Stimulated activated CD4-positive, alpha-beta T cell treated with anti-CD3 and anti-CD28 coated beads, TNF-alpha, amount 100 ng/mL, for 4 hours (primary cell): ENCODE measurements at places on chromosomes 1 and 21.

GRCh38 chr21:42265231-42265812, 46.4 kb downstream of the ABCG1 start:
- no peak for DNase-seq

GRCh38 chr1:193504920-193505319, 318.5 kb upstream of the B3GALT2 start:
- no peak for DNase-seq

DNA sequence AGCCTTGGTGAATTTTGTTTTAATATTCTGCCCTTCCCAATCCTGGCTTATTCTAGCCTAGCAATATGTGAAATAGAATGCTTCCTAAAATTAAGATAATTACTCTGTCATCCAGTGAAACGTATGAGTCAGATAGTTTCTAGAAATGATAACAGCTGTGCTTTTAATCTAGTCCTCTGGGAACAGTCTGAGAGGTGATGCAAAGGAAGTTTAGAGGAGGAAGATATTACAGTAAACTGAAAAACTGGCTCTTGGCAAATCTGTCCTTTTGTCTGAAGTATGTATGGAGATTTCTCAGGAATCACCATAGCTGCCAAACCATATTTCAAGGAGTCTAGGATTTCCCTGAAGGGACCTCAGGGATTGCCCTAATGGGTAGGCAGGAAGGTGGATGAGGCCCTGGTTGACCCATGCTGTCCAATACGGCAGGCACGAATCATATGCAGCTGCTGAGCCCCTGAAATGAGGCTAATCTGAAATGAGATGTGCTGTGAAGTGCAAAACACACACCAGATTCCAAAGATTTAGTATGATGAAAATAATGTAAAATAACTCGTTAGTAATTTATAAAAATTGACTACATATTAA, 70.8 kb upstream of the LBR start:
- no peak for DNase-seq

GRCh38 chr1:115555446-115555845, 86.3 kb upstream of the VANGL1 start:
- DNase-seq = no peak

DNA sequence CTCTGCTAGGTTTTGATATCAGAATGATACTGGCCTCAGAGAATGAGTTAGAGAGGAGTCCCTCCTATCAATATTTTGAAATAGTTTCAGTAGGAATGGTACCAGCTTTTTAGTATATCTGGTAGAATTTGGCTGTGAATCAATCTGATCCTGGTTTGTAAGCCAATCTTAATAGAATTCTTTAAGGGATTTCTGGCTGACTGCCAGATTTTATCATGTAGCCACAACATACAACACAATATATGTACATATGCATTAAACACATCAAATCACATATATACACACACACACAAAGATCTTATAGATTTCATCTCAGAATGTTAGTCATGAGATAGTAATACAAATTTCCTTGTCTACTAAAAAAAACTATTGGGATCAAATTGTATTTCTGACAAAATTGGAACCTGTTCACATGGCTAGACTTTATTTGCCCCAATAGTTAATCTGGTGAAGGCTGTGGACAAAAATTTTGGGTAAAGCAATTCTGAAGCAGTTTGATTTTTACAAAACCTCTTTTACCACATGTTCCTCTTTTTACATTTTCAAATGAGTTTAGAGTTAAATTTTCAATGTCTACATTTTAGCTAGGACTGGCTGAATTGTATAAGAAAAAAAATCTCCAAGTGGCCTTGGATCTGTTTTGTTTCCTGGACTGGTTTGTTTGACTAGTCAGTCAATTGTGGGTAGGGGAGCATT, 151.7 kb downstream of the FASLG start:
- no peak for DNase-seq

DNA sequence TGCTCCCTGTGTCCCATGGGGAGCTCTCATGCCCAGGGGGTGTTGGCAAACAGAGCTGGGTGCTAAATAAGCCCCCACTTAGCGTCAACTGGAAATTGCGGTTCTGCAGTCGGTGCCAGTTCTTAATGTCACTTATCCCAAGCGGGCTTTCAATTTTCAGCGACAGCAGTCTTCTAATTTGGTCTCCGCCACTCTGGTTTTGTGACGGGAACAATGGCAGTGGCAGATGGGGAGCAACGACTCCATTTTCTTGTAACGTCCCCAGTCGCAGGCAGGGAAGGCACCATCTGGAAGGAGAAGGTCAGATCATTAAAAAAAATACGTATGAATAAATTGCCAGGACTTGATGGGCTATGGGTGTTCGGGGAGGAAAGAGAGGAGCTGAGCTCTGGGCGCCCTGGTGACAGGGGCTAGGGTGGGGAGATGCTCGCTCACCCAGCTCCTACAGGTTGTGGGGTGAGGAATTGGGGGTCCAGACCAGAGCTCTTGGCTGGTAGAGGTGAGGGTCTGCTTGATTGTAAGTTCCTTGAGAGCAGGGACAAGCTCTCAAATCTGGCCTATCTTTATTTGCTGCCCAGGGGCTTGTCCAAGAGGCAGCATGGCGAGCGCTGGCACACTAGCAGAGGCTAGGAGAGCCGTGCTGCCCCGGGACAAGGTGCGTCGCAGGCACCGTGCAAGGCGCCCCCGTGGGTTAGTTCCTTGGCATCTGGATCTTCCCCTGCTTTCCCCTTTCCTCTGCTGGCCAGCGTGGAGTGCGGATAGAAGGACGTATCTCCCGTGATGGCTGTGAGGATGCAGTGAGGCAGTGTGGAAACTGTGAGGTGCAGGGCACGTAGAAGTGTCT, 105.8 kb downstream of the ARHGEF10L start:
- DNase-seq = no peak

GRCh38 chr1:156717351-156717750, 10.9 kb upstream of the METTL25B start:
- no peak for DNase-seq

- no peak for DNase-seq
Observed at GRCh38 chr1:226886122-226886901, 15.9 kb downstream of the PSEN2 start.

DNA sequence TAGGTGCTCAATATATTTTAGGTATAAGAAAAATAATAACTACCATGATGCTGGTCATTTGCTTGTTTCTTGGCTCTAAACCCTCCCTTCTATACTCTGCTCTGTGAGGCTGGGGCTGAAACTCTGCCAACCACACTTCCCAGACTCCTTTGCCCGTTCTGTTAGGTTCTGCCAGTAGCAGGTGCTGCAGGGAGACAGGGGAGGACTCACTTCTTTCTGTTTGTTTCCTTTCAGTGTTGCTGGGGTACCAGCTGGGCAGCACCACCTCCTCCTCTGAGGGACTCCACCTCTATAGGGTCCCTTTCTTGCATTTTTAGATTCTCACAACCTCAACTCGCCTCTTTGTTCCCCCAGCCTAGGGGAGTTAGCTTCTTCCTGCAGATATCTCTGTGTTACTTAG, 17.0 kb upstream of the SH2D2A start:
- DNase-seq = no peak

DNA sequence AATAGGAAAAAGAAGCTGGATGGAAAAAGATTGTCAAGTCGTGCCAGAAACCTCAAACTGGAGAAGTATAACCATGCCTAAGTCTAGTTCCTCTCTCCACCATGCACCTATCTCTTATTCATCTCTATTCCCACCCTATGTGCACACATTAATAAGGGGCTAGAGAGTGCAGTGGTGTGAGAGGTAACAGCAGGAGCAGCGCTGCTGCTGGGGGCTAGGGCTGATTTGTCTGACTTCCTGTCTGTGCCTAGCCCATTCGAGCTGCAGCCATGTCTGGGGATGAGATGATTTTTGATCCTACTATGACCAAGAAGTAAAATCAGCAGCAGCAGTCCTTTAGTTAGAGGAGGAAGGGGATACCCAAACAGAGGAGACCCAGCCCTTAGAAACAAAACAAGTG, 43.0 kb downstream of the TRIM33 start:
- DNase-seq = no peak
